Activated CD4-positive, alpha-beta T cell treated with anti-CD3 and anti-CD28 coated beads, Interleukin-2, Interleukin-6, amounts not matched to agents 100 ng/mL and 50 ng/mL, durations not matched to agents 16 hours and 8 hours (primary cell): ENCODE measurements at places on chromosomes 12 and 14.

- no peak for DNase-seq
These were observed 10.3 kb downstream of the CTSG start for GRCh38 chr14:24565766-24566165.

DNA sequence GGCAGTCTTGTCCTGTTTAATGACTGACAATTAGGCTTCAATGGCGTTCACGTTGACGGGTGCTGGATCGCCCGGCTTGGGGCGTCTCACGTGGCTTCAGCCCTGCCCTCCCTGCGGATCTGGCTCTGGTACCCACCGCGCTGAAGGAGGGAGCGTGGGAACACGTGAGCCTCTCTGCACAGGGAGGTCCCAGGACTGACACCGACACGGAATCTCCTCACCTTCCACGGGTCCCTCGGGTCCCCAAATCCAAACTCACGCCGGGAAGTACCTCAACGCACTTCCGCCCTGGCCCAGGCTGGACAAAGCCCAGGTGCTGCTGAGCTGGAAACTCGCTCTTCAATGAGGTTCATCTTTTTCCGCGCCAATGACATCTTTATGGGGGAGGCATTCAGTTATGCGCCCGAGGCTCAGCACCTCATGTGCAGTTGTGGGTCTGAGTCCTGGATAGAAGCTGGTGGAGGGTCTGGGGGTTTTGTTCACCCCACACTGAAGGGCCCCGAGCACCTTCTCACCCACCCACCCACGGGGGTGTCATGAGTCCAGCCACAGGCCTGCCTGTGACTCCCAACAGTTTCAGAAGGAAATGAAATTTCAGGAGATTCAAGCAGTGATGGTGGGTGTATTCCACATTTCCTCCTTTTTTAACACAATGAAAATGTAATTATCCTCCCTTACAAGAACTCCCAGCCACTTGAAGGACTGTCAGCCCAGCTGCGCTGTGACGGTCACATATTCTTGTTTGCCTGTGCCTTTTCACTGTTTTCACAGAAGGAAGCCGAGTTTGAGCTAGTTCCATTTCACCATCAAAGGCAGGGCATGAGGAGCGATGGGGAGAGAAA is 251.7 kb upstream of the SFSWAP start:
- no peak for DNase-seq

DNA sequence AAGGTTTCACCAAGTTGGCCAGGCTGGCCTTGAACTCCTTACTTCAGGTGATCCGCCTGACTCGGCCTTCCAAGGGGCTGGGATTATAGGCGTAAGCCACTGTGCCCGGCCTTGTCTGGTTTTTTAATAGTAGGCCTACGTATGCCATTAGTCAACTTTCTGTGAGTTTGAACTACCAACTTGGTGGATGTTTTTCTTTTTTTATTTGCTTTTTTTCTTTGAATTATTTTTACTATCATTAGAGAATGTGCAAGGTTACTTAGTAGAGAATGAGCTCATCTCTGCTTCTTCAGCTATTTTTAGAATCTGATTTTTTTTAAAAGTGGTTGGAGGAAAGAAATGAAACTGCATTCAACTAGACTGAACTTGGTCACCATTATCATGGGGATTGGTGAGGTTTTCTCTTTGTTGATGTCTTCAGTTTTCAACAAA is 51.4 kb downstream of the HMGA2 start:
- DNase-seq: no peak

DNA sequence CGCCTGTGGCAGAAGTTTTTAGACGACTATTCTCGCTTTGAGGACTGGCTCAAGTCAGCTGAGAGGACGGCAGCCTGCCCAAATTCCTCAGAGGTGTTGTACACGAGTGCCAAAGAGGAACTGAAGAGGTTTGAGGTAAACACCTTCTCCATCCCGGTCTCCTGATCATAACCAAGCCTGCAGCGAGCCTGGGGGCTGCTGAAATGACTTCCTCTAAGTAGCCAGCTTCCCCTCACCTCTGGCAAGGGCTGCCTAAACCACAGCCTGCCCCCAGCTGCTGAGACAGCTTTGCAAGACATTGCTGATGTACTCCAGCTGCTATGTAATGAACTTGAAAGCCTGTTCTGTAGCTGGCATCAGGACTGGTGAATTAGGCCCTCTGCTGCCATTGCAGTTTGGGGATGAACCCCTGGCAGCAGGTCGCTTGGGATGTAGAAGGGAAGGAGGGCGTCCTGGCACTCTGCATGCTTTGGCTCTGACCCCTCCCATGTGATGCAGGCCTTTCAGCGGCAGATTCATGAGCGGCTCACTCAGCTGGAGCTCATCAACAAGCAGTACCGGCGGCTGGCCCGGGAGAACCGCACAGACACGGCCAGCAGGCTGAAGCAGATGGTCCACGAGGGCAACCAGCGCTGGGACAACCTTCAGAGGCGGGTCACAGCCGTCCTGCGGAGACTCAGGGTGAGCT is 84.6 kb downstream of the ESR2 start:
- DNase-seq: no peak
